Progenitor cell of endocrine pancreas (in vitro differentiated cells): ENCODE measurements at places on chromosomes 5 and 9.

DNA sequence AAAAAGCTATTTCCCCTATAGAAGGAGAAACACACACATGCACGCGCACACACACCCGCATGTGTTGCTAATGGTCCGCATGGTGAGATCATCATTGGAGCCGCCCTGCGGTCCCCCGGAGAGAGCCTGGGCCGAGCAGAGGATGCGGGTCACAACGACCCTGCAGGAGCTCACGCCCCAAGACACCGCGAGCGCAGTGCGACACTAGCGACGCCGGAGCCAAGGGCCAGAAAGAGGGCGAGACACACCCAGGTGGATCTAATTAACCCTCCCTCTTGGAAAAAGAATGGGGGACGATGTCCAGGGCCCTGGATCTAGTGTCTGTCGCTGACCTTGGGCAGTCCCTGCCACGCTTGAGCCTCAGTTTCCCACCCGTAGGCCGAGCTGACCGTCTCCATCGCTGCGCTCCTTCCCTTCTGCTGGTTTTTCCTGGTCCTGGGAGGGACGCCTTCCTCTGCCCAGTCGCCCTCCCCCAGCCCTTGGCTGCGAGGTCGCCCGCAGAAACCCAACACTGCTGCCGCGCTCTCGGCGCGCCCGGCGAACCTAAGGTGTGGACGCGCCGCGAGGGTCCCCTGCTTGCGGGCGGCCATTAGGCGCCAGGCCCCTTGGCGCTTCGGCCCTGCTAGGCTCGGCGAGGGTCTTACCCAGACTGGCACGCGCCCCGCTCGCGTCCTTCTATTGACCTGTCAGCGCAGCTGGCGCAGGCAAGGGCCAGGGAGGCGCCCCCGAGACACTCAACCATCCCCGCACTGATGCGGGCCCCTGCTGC lies 47.5 kb upstream of the RNF20 start:
- DNase-seq, result peak; percentile 26

- DNase-seq, result no peak
Measured at GRCh38 chr9:137813651-137814415, 63.7 kb upstream of the CACNA1B start.

GRCh38 chr5:99122976-99123375 lies 194.2 kb upstream of the CHD1 start:
- no peak for DNase-seq

DNA sequence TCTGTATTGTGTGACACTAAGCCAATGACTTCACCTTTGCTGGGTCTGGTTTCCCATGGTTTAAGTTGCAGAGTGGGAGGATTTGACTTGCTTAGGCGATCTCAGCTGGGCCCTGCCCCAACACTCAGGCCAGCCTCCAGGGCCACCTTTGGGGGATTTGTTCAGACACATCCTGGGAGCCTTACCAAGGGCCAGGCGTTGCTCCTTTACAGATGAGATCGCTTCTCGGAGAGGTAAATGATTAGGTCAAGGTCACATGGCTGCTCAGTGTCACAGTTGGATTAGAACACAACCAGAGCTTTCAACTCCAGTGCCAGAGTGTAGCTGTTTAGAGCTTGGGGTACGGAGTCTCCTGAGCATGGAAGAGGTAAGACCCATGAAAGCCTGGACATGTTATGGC lies 57.5 kb downstream of the COL27A1 start:
- DNase-seq, result no peak

- DNase-seq, result no peak
Measured at GRCh38 chr5:80753712-80754111, 98.9 kb upstream of the DHFR start.

GRCh38 chr5:120152931-120153330 lies 311.2 kb upstream of the PRR16 start:
- no peak for DNase-seq

GRCh38 chr5:115686051-115686737 lies 60.4 kb upstream of the TMED7 start:
- no peak for DNase-seq

- DNase-seq, result no peak
Measured at GRCh38 chr5:142311725-142312124, 13.1 kb downstream of the SPRY4 start.

DNA sequence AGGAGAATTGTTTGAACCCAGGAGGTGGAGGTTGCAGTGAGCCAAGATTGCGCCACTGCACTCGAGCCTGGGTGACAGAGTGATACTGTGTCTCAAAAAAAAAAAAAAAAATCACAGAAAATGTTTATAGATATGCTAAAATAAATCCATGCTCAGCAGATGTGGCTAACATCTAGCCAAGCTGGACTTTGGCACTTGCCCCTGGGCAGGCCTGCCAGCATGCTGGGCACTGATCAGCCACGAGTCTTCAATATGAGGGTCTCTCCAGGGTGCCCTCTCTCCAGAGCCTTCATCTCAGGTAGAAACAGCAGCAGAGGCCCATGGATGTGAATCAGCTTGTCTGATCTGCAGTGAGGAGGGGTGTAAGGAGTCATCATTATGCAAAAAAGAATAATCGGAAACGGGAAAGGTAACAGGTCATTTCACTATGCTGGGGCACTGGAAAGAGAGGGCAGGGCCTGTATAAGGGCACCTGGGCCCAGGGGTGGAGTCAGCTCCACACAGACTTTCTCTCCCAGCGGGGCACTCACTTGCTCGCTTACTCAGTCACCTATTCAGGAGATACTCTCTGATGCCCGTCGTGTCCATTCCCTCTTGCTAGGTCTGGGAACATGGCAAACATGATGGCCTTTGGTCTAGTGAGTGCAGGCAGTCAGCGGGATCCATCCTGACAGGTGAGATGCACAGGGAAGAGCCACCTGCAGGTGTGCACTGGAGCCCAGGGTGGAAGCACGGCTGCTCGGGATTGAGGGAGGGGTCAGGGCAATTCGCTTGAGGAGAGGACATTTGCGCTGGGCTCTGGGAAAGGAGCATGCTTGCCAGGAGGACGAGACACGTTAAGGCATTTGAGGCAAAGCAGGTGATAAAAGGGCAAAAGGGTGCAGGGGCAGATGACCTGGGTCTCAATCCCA lies 17.1 kb downstream of the RNF44 start:
- DNase-seq, result no peak

- DNase-seq, result no peak
Measured at GRCh38 chr9:88236511-88237478, 98.5 kb upstream of the SPATA31C2 start.

GRCh38 chr5:60362158-60362557 lies 337.8 kb downstream of the DEPDC1B start:
- no peak for DNase-seq

- DNase-seq, result no peak
Measured at GRCh38 chr5:170612256-170612678, 108.4 kb downstream of the KCNIP1 start.

DNA sequence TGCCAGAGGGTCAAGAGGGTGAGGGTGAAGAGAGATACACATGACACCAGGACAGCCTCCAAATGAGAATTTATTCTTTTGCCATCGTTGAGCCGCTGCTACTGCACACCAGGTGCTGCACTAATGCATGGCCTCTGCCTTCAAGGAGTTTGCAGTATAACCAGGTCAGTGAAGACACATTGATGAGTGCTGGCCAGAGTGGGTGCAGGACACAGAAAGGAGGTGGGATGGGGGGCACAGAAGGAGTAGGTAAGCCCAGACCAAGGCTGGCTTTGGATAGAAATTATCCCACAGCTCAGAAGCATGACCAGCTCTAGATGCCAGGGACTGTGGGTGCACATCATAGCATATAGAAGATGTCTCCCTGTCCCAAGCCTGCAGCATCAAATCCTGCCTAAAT lies 38.0 kb downstream of the FOXI1 start:
- no peak for DNase-seq

GRCh38 chr5:136212252-136212721 lies 19.3 kb upstream of the SMIM32 start:
- peak; percentile 23 for DNase-seq

GRCh38 chr9:5851445-5851844 lies 18.5 kb upstream of the ERMP1 start:
- DNase-seq, result no peak

- no peak for DNase-seq
Measured at GRCh38 chr5:159181152-159181551, 28.2 kb downstream of the RNF145 start.

DNA sequence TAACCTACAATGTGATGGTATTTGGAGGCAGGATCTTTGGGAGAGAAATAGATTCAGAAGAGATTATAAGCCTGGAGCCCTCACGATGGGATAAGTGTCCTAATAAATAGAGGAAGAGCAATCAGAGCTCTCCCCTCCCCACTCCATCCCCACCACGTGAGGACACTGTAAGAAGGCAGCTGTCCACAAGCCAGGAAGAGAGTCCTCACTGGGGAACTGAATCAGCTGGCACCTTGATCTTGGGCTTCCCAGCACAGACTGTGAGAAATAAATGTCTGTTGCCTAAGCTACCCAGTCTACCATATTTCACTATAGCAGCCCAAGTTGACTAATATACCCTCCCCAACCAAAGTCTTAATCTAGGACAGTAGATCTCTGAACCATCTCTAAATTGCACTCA lies 118.1 kb downstream of the SUSD1 start:
- no peak for DNase-seq

DNA sequence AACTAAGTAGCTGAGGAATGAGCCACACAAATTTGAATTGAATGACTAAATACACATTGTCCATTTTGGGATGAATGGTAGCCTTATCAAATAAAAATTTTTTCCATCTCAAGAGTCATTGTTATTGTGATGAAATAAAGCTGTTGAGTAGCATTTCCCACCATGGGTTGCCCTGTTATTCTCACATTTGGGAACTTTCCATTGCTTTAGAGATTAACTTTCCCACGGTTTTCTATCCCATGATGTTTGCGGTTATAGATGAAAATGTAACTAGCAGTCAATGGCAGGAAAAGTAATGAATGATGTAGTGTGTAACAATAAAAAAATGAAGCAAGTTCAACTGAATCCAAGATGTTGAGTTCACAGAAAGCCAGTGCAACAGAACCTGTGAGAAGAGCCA lies 59.9 kb upstream of the PLPP1 start:
- no peak for DNase-seq

GRCh38 chr9:137247135-137247915 lies 3.8 kb upstream of the STPG3 start:
- DNase-seq, result no peak

GRCh38 chr9:129482521-129483414 lies 138.1 kb downstream of the C9orf50 start:
- DNase-seq, result peak; percentile 46

- DNase-seq, result no peak
Measured at GRCh38 chr9:31824860-31825259, 559.6 kb upstream of the ACO1 start.

GRCh38 chr9:29697011-29697410 lies 2123.7 kb upstream of the C9orf72 start:
- DNase-seq, result no peak
